ENCODE measurements at places on chromosomes 5 and 9. TPM values are rescaled to one million over a fixed set of nuclear protein-coding genes. Genes with fewer than 3 reads are reported as not detected.

Gene ELL2
- total RNA-seq = 118 TPM

Gene LURAP1L
- total RNA-seq = 13.3 TPM

Gene IGFBPL1
- total RNA-seq = 5.6 TPM

Gene AFAP1L1
- 8.3 TPM for total RNA-seq

Gene RASGRF2
- 8.5 TPM for total RNA-seq

Gene IL9
- total RNA-seq = not detected

Gene NTRK2
- total RNA-seq = 4.8 TPM

Gene SPINK4
- not detected for total RNA-seq

Gene NFIL3
- 37.5 TPM for total RNA-seq

Gene TERT
- 0.50 TPM for total RNA-seq

DNA sequence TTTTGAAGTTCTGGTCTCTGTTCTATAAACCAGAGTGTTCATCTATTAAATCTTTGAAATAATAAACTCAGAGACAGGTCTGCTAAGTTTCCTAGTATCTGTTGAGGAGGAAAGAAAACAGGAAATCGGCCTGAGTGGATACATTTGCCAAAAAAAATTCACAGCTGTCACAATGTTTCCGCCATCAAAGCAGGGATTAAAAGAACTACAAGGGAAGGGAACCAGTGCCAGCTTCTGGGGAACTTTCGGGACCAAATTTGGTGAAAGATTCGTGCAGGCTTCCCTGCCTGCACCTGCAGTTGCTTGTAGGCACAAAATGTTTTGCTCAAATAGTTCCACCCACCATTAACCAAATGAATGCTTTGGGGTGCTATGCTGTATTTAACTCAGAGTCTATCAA lies 267.5 kb downstream of the MSX2 start:
- H3K27me3 ChIP-seq = peaks cover 6% of the 10 kb centered on the region
- H3K36me3 ChIP-seq = no peaks in the 10 kb centered on the region
- no peak overlapping the region for H3K4me3 ChIP-seq

GRCh38 chr9:121785673-121786542 lies 134.5 kb downstream of the DAB2IP start:
- H3K36me3 ChIP-seq = peaks cover 4% of the 10 kb centered on the region
- H3K27me3 ChIP-seq = no peaks in the 10 kb centered on the region
- no peak overlapping the region for H3K4me3 ChIP-seq
- no peak for DNase-seq
- H3K27ac ChIP-seq = no peak overlapping the region
- H3K4me1 ChIP-seq = no peaks in the 10 kb centered on the region

- peak; percentile 4 for DNase-seq
- H3K4me1 ChIP-seq = no peaks in the 10 kb centered on the region
- no peak overlapping the region for H3K4me3 ChIP-seq
- H3K27me3 ChIP-seq = no peaks in the 10 kb centered on the region
Observed at GRCh38 chr5:4855880-4856279, 284.2 kb upstream of the ADAMTS16 start.

GRCh38 chr5:67992923-67993322 lies 222.6 kb upstream of the PIK3R1 start:
- H3K4me1 ChIP-seq = no peaks in the 10 kb centered on the region
- H3K27ac ChIP-seq = no peak overlapping the region
- H3K4me3 ChIP-seq = no peak overlapping the region
- peak; percentile 54 for DNase-seq
- H3K27me3 ChIP-seq = no peaks in the 10 kb centered on the region
- H3K36me3 ChIP-seq = no peaks in the 10 kb centered on the region

- H3K4me3 ChIP-seq = no peak overlapping the region
- H3K27me3 ChIP-seq = no peaks in the 10 kb centered on the region
- no peaks in the 10 kb centered on the region for H3K36me3 ChIP-seq
- H3K27ac ChIP-seq = no peak overlapping the region
Observed at GRCh38 chr9:89888233-89888632, 283.4 kb downstream of the GADD45G start.

DNA sequence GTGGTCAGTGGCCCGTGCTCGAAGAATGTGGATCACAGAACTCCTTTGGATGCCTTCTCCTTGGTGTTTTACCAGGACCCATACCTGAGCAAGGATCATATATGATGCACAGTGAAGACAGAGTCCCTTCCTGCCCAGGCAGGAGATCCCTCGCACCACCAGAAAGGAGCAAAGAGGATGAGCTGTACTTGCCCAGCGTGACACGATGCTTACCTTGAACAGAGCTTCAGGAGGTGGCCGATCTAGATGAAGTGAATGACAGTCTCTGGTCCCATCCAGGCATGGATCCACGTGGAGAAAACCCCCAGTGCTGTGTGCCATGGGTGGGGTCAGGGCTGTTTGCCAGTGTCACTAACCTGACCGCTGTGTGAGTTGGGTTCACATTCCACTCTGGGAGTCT lies 455.4 kb downstream of the GADD45G start:
- H3K27ac ChIP-seq = no peak overlapping the region
- no peaks in the 10 kb centered on the region for H3K36me3 ChIP-seq
- no peaks in the 10 kb centered on the region for H3K4me1 ChIP-seq
- DNase-seq = no peak
- no peaks in the 10 kb centered on the region for H3K27me3 ChIP-seq
- no peak overlapping the region for H3K4me3 ChIP-seq

DNA sequence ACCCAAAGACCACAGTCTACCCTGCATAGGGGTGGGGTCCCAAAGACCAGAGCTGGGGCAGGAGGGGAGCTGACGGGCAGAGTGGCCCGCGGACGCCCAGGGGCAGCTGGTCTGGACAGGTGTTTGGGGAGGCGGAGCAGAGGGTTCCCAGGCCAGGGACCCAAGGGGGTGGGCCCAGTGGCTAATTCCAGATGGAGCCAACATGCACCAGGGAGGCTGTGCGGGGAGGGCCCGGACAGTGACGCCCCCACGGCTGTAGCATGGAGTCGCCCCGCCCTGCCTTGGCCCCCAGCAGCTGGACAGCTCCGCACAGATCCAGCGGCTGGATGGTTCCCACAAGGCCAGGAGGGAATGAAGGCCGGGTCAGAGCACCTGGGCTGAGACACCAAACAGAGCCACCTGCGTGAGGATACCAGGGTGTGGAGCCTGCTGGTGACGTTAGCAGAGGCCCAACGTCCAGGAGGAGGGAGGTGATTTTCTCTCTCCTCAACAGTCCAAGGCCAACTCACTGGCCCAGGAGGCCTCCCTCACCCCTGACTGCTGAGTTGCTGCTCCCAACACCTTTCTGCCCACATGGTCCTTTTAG lies 55.3 kb upstream of the EGFL7 start:
- H3K36me3 ChIP-seq = no peaks in the 10 kb centered on the region
- no peak for DNase-seq
- no peaks in the 10 kb centered on the region for H3K4me1 ChIP-seq

- no peak overlapping the region for H3K4me3 ChIP-seq
- H3K27ac ChIP-seq = no peak overlapping the region
- no peaks in the 10 kb centered on the region for H3K4me1 ChIP-seq
- DNase-seq = peak; percentile 29
Observed at GRCh38 chr9:107782381-107782780, 292.8 kb upstream of the KLF4 start.

GRCh38 chr5:172046593-172046992 lies 40.2 kb upstream of the FBXW11 start:
- H3K4me3 ChIP-seq = no peak overlapping the region
- no peak for DNase-seq
- H3K4me1 ChIP-seq = peaks cover 12% of the 10 kb centered on the region
- H3K27me3 ChIP-seq = no peaks in the 10 kb centered on the region

DNA sequence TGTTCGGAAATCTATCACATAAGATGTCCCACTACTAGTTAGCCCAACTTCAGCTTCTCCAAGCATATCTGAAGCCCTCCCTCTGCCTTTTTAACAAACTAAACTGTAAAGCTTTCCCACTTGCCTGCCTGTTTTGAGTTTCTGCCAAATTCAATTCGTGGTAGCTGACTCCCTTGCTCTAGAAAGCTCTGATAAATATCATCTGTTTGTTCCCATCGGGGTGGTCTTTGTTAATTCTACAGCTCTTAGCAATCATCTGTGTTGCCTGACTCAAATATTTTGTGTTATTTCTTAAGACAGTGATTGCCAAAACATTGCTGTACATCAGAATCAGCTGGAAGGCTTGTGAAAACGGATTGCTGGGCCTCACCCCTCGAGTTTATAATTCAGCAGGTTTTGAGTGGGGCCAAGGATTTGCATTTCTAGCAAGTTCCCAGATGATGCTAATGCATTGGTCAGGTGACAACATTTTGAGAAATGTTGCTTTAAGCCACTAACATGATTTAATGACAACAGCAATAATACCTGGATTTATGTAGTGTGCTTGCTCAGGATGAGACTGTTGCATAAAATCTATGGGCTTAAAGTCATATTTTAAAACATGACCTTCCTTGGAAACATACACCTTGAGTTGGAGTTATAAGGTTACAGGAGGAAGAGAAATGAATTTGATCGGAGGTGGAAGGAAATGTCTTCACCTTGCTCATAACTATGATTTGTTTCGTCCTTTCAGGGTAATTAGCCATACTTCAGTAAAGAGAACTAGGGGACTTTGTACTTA lies 631.9 kb downstream of the PSAT1 start:
- peaks cover 11% of the 10 kb centered on the region for H3K4me1 ChIP-seq
- H3K27ac ChIP-seq = no peak overlapping the region
- H3K36me3 ChIP-seq = no peaks in the 10 kb centered on the region
- DNase-seq = no peak

DNA sequence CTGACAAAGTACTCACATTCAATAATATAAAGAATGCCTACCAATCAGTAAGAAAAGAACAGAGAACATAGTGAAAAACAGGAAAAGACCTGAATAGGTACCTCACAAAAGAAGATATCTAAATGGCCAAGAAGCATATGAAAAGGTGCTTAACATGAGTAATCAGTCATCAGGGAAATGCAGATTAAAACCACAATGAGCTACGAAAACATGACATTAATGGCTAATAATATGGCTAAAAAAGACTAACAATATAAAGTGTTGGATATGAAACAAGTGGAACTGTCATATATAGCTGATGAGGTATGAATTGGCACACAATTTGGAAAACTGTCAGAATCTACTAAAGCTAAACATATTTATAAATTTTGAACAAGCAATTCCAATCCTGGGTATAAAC lies 18.9 kb downstream of the DENND1A start:
- no peak for DNase-seq

DNA sequence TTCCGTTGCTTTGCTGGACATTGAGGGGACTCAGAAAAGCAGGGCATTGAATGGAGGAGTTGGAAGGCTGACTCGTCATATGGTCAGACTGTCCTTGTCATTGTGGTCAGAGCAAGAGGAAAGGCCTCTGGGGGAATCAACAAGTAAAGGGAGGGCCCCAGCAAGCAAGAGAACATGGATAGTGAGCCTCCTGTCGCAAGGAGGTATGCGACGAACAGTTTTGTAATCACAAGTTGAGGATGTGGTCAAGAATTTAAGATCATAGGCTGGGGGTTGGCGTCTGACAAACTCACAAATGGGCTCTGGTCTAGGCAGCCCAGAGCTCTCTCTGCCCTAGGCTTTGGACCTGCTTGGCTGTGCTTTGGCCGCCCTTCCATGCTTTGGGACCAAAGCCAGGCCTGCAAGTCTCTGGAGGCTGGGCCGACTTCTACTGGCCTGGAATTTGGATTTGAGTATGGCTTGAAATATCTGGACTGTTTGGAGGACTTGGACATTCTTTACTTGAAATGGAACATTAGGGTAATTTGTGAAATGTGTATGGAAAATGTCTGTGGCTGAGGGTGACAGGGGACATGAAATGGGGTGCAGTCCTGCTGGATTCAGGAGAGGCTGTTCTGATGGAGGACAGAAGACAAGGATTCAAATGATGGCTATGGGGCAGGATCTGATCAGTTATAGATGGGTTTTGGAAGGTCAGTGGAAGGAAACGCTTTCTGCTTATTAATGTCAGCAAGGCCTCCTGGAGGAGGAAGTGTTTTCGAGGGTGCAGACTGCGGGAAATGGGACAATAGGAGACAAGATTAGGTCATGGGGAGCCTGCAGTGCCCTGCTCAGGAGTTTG lies 19.2 kb upstream of the NDST1 start:
- H3K4me1 ChIP-seq = peaks cover 68% of the 10 kb centered on the region
- H3K27me3 ChIP-seq = no peaks in the 10 kb centered on the region
- peak; percentile 73 for DNase-seq

DNA sequence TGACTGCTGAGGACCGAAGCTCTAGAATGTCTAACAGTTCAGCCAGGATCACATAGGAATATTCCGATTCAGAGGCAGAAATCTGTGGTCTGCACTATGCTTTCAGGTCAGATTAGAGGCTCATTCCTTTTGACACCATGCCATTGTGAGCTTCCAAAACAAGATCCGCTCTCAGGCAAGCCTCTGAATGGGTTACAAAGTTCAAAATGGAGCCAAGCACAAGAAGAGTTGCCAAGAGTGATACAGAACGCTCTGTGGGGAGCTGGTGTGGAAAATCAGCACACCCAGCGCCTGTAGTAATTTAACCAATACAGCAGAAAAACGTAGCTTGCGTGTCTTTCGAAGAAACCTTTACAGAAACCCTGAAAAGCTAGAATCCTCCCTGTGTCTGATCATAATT lies 33.3 kb upstream of the FAT2 start:
- no peak overlapping the region for H3K27ac ChIP-seq
- H3K4me1 ChIP-seq = peaks cover 24% of the 10 kb centered on the region
- peak; percentile 17 for DNase-seq

GRCh38 chr5:136034492-136034891 lies 5.7 kb downstream of the TGFBI start:
- no peaks in the 10 kb centered on the region for H3K27me3 ChIP-seq
- no peak overlapping the region for H3K4me3 ChIP-seq
- H3K36me3 ChIP-seq = peaks cover 59% of the 10 kb centered on the region
- no peak for DNase-seq

- no peak overlapping the region for H3K4me3 ChIP-seq
- no peaks in the 10 kb centered on the region for H3K4me1 ChIP-seq
- peaks cover 6% of the 10 kb centered on the region for H3K27me3 ChIP-seq
- H3K36me3 ChIP-seq = no peaks in the 10 kb centered on the region
- H3K27ac ChIP-seq = no peak overlapping the region
- no peak for DNase-seq
Observed at GRCh38 chr5:6456766-6457370, 8.2 kb downstream of the UBE2QL1 start.

DNA sequence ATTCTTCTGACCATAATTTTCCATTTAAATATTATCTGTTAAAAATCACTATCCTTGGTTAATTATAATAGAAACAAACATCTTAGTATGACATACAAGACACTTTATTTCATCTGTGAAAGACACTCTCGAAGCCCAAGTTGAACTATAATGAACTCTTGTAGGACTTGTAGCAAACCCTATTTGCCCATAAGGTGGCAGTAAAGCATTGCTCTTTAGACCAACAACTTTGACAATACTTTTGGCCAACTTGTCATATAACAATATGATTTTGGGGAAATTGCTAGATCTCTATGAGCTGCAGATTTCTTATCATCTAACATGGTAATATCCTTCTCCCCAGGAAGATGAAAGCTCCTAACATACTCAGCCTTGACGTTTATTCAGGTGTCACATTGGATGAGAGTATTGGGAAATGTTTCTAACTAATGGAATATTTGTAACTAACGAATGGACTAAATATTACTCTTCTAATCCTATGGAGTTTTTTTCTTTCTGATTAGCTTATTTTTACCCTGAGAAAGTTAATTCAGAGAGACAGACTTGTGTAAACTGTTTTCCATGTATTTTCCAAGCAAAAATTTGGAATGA lies 11.0 kb downstream of the SPINK14 start:
- H3K27ac ChIP-seq = no peak overlapping the region
- H3K4me1 ChIP-seq = no peaks in the 10 kb centered on the region
- H3K36me3 ChIP-seq = no peaks in the 10 kb centered on the region

GRCh38 chr5:139524940-139525585 lies 36.1 kb upstream of the UBE2D2 start:
- no peaks in the 10 kb centered on the region for H3K27me3 ChIP-seq
- DNase-seq = no peak
- H3K4me1 ChIP-seq = no peaks in the 10 kb centered on the region
- no peak overlapping the region for H3K27ac ChIP-seq
- H3K4me3 ChIP-seq = no peak overlapping the region
